ENCODE measurements at places on chromosomes 3 and 15.

GRCh38 chr3:113249111-113249510 lies 37.8 kb downstream of the BOC start:
- no peak for DNase-seq

DNA sequence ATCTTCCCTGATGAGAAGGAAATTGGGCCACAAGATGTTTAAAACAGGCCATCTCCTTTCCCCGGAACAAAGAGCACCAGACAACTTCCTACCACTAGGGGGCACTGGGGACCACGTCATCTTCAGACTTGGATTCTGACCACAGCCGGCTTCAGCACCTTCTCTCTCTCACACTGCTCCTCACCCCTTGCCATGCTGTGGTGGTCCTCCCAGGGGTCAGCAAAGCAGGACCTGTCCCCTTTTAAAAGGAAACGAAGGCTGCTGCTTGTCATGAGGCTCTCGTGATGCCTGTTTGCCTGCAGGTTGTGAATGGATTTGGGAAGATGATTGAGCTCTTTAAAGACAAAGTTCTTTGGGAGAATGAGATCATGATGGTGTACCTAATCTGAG lies 16.2 kb downstream of the RFT1 start:
- no peak for DNase-seq

DNA sequence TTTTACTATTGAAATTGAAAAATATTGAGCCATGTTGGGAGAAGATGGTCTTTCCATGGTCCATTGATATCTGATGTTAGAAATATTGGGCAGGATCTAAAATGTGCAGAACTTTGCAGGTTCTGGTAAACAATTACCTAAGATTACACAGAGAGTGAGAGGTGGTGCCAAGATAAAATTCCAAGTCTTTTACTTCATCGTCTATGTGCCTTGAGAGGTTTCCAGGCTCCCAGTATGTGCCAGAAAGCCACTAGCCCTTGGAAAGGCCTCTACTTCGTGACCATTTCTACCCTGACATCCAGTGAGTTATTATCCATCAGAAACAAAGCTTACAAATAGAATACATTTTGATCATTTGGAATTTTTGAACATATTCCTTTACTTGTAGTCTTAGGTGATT lies 27.6 kb downstream of the CD200 start:
- DNase-seq = no peak

DNA sequence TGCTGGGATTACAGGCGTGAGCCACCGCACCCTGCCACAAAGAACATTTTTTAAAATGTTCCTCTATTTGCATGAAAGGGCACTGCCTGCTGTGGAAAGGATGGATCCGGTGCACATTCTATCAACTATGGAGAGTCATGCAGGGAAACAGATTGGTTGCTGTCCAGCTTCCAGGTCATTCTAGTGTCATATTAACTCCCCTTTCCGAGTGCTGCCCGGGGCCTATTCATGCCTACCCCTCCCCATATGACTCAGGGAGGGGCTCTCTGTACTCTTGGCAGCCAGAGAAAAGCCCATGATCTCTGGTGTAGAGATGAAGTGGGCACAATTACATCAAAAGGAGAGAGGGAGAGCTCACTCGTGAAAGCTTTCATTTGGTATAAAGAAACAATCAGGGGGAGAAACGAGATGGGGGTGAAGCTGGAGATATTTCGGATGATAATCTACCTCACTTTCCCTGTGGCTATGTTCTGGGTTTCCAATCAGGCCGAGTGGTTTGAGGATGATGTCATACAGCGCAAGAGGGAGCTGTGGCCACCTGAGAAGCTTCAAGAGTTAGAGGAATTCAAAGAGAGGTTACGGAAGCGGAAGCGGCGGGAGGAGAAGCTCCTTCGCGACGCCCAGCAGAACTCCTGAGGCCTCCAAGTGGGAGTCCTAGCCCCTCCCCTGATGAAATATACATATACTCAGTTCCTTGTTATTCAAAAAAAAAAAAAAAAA lies 16.1 kb upstream of the AHSG start:
- no peak for DNase-seq

GRCh38 chr15:38054488-38054887 lies 120.0 kb downstream of the TMCO5A start:
- no peak for DNase-seq

DNA sequence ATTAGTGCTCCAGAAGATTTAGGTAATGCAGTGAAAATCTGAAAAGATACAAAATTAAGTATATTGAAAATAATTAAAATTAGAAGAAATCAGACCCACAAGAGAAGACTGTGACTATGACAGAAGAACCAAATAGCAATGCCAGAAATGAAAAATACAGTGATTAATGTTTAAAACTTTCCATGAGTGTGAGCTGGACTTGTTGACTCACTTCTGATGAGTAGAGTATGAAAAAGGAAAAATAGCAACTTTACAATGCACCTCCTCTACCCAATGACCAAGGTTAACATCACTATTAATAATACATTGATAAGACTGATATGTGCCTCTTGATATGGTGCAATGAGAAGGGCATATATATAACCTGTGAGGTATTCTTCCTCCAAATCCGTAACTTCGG lies 39.3 kb upstream of the SLC22A13 start:
- no peak for DNase-seq

DNA sequence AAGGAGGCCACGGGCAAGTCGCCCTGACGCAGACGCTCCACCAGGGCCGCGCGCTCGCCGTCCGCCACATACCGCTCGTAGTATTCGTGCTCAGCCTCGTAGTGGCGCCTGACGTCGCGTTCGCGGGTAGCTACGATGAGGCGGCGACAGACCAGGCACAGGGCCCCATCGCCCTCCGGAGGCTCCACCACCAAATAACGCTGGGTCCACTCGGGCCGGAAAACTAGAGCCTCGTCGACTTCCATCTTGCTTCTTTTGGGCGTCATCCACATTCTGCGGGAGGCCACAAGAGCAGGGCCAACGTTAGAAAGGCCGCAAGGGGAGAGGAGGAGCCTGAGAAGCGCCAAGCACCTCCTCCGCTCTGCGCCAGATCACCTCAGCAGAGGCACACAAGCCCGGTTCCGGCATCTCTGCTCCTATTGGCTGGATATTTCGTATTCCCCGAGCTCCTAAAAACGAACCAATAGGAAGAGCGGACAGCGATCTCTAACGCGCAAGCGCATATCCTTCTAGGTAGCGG lies at the start of gene EPM2AIP1:
Gene EPM2AIP1 (minus strand): TSS at position 326 of the 520 bp plus-strand sequence. CDS start 54 bp downstream, at position 272.
- DNase-seq = no peak

- no peak for DNase-seq
Measured at GRCh38 chr3:134927599-134927998, 132.5 kb downstream of the EPHB1 start.

GRCh38 chr3:42802876-42803413 lies 1.3 kb downstream of the HIGD1A start:
- DNase-seq = no peak

DNA sequence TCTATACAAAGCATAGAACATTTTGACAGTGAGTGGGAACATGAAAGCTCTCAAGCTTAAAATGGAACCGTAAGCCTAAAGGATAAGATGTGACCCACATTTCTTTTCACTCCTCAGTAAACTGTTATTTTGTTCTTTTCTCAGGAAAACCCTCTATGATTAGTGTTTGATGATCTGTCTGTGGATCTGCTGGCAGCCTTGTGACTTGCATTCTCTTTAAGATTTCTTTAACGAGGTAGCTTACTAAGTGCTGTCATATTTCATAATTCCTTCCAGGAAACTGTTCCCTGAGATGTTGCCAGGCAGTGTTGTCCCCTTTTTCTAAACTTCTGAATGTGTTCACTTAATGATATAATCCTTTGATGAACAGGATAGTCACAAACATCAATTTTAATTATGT lies 167.6 kb downstream of the PYDC2 start:
- DNase-seq = peak; percentile 7

DNA sequence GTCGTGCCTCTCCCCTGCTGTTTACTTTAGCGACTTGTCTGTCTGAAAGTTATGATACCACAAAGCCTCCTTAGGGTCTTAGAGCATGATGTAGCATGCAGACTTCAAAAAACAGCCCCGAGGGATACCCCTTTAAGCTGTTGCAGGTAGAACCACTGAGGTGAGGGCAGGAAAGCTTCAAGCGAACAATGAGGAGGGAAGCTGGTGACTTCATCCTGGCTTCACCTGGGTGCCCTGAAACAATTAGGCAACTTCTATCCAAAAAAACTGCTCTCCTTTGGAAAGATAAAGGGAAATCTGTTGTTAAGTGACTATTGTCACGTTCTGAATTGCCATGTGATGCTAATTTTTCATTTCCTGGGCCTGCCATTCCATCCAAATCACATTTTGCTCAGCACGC lies 231.6 kb downstream of the SOX2 start:
- no peak for DNase-seq

- DNase-seq = peak; percentile 53
Measured at GRCh38 chr3:170572665-170573253, 13.1 kb downstream of the SLC7A14 start.

DNA sequence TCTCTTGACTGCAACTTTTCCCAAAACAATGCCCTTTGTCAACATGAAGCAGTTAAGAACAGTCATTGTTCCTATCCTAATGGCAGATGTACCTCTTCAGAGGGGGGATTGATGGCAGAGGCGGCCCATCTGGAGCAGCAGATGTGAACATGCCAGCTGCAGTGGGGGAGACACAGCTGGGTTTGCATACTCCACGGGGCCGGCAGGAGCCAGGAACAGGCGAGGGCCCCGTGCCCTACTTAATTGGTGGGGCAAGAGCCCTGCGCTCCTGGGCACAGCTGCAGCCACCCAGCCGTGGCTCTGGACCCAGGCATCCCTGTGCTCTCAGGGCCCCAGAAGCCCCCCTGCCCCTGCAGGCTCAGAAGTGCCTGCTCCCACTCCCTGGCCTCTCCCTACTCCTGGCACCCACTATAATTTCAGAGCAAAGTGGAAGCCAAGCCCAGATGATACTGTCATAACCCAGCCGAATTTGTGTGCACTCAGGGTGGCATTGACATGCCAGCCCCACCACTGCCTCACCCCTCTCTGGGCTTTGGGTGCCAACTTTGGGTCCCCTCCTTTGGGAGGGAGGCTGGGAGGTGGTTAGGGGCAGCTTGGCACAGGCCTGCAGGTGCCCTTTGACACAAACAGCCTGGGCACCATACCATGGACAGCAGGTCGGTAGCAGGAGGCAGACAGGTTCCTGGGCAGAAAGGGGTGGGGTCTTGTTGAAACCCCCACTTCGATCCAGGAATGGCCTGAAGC lies 34.6 kb downstream of the ROPN1B start:
- no peak for DNase-seq

GRCh38 chr15:48814286-48814685 lies 3.4 kb upstream of the CEP152 start:
- DNase-seq = no peak

DNA sequence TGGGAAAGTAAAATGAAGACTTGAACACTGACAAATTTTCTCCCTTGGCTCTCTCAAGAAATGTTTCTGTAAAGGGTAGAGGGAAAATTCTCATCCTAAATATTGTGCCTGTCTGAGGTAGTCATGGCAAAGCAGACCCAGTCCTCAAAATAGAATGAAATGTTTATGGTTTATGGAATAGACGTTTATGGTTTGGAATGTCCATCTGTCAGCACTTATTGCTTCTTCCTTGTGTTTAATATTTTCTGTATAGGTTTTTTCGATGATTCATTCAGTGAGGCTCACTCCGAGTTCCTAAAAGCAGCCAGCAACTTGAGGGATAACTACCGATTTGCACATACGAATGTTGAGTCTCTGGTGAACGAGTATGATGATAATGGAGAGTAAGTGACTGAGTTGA lies 13.9 kb downstream of the ELL3 start:
- no peak for DNase-seq

GRCh38 chr15:74127255-74127953 lies 3.0 kb upstream of the ISLR2 start:
- peak; percentile 25 for DNase-seq

GRCh38 chr3:190596349-190597285 lies 82.7 kb downstream of the IL1RAP start:
- DNase-seq = peak; percentile 16

DNA sequence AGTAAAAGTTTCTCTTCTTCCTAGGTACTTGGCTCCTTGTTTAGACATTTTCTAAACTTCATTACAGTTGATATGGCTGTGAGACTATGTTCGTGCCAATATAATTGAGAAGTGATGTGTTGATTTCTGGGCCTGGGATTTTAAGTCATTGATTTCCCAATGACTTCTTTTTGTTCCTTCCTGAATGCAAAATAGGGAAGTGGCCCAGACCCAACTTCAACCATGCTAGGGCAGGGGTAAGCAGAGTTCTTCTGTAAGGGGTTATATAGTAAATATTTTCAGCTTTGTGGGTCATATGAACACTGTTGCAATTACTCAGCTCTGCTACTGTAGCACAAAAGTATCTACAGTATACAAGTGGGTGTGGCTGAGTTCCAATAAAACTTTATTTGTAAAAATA lies 320.1 kb upstream of the WNT5A start:
- DNase-seq = no peak

DNA sequence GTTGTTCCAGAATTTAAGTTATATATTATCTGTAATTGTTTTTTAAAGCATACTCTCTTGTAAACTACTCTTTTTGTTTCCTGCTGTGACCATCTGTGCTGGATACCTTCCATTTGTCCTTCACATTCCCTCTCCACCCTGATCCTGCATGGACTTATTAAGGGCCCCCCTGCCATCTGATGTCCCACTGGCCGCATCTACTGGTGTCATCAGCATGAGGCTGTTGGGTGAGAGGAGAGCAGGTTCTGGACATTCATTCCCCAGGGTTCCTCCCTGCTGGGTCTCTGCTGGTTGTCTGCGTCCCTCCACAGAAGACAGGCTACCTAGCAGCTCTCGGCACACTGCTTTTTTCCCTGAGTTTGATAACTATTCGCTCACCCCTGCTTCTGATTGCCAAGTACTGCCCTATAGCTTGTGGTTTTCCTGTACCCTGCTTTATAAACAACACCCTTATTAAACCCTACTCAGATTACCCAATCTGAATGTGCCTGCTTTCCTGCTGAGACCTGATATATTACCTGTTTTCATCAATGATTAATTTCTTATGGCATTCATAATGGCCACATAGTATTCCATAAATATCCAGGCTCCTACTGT lies 7.7 kb downstream of the CMTM8 start:
- no peak for DNase-seq

- DNase-seq = no peak
Measured at GRCh38 chr15:36724493-36724892, 145.1 kb downstream of the CDIN1 start.

GRCh38 chr3:10555263-10555662 lies 49.9 kb upstream of the ATP2B2 start:
- no peak for DNase-seq

GRCh38 chr3:12486916-12487315 lies 2.6 kb downstream of the TSEN2 start:
- DNase-seq = no peak

DNA sequence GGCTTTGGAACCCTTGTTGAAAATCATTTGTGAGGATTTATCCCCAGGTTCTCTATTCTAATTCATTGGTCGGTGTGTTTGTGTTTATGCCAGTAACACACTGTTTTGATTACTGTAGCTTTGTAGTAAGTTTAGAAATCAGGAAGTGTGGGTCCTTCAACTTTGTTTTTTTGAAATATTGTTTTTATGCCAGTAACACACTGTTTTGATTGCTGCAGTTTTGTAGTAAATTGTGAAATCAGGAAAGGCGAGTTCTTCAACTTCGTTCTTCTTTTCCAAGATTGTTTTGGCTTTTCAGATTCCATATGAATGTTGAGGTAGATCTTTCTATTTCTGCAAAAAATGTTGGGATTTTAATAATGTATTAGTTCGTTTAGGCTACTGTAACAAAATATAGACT lies 314.6 kb downstream of the RPLP1 start:
- DNase-seq = no peak

GRCh38 chr15:98801234-98801561 lies 152.9 kb downstream of the IGF1R start:
- no peak for DNase-seq

GRCh38 chr15:77939851-77940250 lies 137.7 kb downstream of the TBC1D2B start:
- no peak for DNase-seq

Data from retinal pigment epithelial cell (primary cell).